ENCODE measurements at places on chromosomes 2 and 18.

- DNase-seq, result no peak
These were observed 35.4 kb downstream of the MGAT5 start for GRCh38 chr2:134289225-134289624.

- DNase-seq, result no peak
These were observed 88.5 kb upstream of the COL5A2 start for GRCh38 chr2:189267925-189268579.

GRCh38 chr2:167790781-167791450, 456.5 kb downstream of the STK39 start:
- no peak for DNase-seq

GRCh38 chr2:127953128-127953718, 67.5 kb upstream of the AMMECR1L start:
- DNase-seq, result no peak

- DNase-seq, result no peak
These were observed 48.9 kb downstream of the LAMA3 start for GRCh38 chr18:23738151-23738550.

DNA sequence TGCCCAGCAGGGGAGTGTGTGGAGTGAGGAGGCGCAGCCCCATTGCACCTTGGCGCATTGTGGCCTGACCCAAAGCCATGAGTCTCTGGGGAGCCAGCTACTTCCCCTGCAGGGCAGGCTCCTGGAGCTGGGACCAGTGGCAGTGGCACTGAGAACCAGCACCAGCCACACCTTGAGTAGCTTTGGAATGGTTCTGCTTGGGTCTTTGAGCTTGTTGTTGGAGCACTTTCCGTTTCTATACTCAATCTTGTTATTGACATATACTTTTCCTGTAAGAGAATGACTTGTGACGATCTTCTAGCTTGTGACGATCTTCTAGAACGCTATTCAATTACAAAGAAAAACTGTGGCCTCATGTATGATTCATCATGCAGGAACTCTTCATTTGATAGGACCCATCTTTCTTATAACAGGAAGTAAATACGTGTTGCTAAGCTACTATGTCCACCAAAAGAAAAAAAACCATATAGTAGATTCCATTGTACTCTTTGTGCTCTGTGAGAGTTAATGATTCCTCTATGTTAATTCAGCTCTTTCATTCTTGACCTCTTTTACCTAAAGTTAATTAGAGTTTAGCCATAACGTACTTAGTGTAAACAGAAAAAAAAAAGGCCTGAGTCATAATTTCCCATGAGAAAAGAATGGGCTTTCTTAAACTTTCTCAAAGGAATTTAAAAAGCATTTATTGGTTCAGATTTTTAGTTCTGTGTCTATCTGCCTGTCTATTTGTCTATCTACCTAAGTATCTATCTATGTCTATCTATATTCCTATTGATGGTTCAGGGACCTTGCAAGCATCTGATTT, 113.1 kb downstream of the GATA6 start:
- DNase-seq, result no peak

- no peak for DNase-seq
These were observed 41.7 kb downstream of the ATOH8 start for GRCh38 chr2:85795331-85796045.

GRCh38 chr2:69384618-69385081, 2.4 kb downstream of the GFPT1 start:
- no peak for DNase-seq

DNA sequence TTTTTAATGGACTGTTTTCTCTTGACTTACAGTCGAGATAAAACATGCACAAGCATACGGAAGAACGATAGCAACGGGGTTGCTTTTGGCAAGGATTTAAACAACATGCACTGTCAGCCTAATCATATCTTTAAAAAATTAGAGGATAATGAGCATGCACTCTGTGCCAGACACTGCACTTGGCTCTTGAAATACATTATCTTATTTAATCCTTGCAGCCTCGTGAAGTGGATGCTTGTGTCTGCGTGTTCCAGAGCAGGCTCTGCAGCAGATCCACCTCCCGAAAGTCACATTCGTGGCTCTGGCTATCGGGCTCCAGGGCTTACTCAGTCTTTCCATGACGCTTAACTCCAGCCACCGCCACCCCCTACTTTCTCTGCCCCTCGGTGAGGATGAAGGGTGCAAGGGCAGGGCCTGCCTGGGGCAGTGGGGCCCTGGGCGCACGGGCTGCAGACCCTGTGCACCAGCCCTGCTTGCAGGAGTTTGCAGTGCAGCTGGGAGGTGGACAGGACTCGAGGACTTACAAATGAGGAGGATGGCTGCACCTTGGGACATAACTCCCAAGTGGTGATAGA, 61.7 kb downstream of the ACKR3 start:
- no peak for DNase-seq

DNA sequence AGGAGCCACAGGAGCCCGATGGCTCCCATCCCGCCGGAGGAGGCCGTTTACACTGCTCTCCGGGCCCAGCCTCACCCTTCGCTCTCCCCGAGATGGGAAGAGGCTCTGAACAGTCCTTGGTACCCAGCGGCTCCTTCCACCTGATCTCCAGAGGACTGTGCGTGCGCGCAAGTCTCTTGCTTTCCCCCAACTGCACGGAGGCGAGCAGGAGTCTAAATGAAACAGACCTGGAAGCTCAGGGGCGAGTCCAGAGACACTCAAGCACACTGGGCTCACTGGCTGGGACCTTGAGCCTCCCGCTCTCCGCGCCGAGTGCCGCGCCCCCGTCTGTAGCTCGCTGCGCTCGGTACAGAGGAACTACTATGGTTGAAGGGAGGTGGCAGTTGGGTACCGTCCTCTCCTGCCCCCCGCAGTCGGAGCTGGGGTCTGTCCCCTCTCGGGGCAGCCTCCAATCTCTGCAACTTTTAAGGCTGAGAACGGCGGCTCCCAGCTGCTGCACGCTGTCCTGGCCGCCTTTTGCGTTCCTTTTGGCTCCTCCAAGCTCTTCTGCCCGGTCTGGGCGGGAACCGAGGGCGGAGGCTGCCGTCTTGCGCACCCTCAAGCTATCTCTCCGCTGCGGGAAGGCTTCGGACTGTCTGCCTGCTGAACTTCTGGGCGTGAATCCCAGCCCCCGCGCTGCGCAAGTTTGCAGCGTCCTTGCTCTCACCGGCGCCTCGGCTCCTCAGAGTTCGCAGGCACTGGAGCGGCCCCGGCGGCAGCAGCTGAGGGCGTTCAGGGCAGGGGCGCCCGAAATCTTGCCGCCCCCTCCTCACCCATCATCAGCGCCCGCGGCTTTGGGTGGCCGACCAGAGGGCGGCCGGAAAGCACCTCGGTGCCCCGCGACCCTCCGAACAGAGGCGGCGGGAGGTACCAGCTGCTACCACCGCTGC, 491 bp downstream of the ALK start:
- no peak for DNase-seq

DNA sequence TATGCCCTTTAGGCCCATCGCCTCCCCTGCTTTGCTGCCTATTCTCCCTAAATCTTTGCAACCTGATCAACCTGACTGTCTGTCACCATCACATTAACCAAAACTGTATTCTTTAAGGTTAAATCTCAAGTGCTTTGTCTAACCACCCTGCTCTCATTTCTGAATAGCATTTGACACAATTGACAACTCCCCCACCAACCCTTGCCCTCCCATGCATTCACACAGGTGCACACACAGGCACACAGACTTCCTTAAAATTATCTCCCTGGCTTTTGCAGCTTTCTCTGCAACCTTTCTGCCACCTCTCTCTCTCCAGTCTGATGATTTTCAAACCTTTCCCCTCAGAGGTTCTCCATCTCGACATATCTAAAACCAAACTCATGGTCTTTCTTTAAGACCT, 64.6 kb upstream of the ST8SIA3 start:
- no peak for DNase-seq

- DNase-seq, result no peak
These were observed 54.1 kb upstream of the NCK2 start for GRCh38 chr2:105690566-105690965.

DNA sequence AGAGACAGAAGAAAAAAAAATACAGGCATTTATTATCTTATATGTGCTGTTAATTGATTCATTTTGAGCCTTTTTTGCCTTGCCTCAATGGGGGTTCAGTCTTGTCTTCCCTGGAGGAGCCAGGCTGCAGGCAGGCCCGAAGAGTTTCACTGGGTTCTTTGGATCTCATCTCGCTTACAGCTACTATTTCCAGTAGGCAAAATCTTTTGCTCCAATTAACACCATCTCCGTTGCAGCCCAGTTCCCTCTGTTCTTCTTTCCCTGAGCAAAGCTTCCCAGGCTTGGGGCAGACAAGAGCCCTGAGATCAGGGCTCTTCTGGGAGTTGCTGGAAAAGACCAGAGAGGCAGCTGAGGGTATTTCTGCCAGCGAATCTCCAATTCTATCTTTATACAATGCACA, 168.8 kb upstream of the CELF4 start:
- DNase-seq, result no peak

GRCh38 chr2:69390471-69390870, 3.4 kb upstream of the GFPT1 start:
- no peak for DNase-seq

DNA sequence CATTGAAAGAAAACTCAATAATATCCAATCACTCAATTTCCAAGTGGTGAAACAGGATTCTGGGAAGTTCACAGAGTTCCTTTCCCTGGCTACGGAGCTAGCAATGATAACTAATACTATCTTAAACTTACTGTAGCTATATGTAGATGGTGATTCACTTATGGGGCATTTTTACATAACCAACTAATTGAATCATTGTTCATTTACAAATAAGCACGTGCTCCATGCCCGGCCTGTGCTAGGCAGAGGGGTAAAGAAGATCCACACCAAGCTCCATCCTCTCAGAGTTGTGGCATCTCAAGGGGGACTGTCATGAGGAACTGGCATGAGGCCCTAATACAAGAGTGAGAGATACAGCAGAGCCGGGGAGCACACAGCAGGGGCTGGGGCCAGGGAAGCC, 176.3 kb downstream of the ANKRD30B start:
- DNase-seq, result no peak

- no peak for DNase-seq
These were observed 210.5 kb downstream of the HDAC4 start for GRCh38 chr2:239190361-239190760.

GRCh38 chr18:9519399-9519798, 44.1 kb downstream of the RALBP1 start:
- no peak for DNase-seq

GRCh38 chr18:13680612-13681011, 45.7 kb downstream of the FAM210A start:
- no peak for DNase-seq

DNA sequence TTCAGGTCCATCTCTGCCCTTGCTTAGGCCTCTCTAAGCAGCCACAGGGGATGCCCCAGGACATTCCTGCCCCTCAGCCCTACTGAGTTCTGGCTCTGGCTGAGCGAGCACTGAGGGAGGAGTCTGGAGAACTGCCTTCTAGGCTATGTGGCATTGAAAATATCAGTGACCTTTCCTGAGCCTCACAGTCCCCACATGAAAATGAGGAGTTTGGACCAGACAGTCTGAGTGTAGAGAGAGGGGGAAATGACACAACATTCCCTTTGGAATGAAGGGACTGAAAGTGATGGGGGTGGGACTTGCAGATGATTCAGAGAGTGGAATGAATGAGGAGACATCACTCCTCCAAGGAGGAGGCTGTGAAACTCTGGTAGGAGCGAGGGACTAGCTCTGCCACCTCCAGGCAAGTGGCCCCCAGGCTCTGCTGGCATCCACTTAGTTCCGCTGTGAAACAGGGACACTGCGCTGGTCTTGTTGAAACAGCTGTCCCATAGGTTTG, 8.0 kb downstream of the TNS1 start:
- no peak for DNase-seq

DNA sequence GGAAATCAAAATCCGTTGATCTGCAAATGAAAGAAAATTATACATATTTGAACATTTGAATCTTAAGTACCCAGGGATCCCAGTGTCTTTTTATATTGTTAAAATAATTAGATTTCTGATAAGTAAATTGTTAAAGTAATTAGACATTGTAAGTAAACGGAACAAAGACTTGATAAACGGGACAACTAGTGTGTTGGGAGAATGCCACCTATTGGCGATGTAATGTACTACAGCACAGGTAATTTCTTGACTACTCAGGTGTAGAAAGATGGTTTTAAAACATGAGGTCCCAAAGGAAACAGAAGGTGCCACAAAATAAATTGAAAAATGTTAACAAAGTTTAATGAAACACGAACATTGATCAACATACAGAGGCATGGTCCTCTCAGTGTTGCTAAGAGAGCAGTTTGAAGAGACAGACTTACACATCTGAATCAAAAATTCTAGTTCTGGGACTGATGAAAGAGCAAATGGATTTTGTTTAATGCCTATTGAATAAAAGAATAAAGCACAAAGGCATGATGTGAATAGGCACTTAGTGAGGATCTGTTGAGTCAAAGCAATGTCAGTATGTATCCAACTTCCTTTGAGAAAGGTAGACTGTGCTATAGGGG, 103.4 kb upstream of the RASGRP3 start:
- DNase-seq, result peak; percentile 48

GRCh38 chr2:147904051-147904450, 59.2 kb downstream of the ACVR2A start:
- no peak for DNase-seq

GRCh38 chr2:74646201-74646600, 1.9 kb downstream of the M1AP start:
- DNase-seq, result no peak

GRCh38 chr18:42275949-42276730, 321.1 kb downstream of the PIK3C3 start:
- DNase-seq, result no peak

GRCh38 chr2:171348056-171348455, 85.7 kb downstream of the METTL8 start:
- DNase-seq, result no peak

- peak; percentile 32 for DNase-seq
These were observed 30.5 kb downstream of the DNMT3A start for GRCh38 chr2:25310965-25311864.

GRCh38 chr2:238090887-238091286, 9.3 kb upstream of the ESPNL start:
- no peak for DNase-seq

- no peak for DNase-seq
These were observed 2.1 kb upstream of the SCG2 start for GRCh38 chr2:223604231-223604630.

- no peak for DNase-seq
These were observed 85.3 kb downstream of the CDC42EP3 start for GRCh38 chr2:37585982-37586621.

- DNase-seq, result no peak
These were observed 62.4 kb downstream of the KCMF1 start for GRCh38 chr2:85033388-85033787.

DNA sequence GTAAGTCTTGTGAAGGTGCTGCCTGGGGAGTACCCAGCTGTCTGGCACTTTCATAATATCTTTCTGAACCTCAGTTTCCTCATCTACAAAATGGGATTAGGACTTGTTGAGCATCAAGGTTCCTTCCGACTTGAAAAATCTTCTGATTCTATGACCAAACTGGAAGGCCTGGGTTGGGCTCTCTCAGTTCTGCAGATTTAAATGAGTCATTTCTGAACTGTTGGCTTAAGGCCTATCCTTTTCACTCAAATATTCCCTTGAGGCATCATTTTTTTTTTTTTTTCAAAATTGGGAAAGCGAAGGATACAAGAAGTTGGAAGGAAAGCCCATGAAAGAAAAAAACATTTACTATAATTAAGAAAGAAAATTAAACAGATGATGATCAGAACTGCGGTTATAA, 40.8 kb upstream of the CYP1B1 start:
- DNase-seq, result no peak
